ENCODE measurements at places on chromosomes 2 and 18. TPM values are rescaled to one million over a fixed set of nuclear protein-coding genes. Genes with fewer than 3 reads are reported as not detected.

DNA sequence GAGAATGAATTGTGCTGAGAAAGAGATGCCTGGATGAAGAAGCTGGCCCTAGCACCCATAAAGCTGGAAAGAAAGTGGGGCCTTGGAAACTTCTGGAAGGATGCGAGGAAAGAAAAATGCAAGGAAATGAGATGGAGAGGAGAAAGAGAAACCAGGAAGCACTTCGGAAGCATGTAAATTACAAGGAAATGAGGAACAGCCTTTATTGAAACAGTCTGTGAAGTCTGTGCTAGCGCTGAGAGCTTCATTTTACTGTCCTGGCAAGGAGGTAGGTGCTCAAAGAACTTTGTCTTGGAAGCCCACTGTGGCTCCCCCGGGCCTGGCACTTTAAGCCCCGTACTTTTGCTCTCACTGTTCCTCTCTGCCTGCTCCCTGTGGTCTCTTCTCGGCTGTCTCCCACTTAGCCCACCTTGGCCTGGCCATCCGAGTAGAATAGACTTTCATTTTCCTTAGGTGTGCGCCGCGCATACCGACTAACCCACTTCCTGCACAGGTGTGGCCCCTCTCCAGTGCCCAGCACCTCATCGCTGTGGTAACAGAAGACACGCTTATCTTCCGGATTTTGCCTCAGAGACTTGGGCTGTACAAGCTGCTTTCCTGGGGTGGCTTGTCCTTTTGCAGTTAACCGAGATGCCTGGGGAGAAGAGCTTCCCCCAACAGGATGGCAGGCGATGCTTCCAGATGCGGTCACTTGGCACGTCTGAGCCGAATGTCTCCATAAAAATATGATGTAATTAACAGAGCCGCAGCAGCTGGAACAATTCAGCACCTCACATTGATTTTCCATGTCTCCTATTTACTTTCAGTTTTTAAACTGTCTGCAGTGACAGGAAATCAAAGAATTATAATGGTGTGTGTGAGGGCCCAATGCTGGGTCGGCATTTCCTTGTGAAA lies 199.6 kb downstream of the HRH4 start:
- no peak for DNase-seq
- H3K36me3 ChIP-seq = no peaks in the 10 kb centered on the region
- no peak overlapping the region for H3K27ac ChIP-seq
- no peaks in the 10 kb centered on the region for H3K4me1 ChIP-seq
- H3K4me3 ChIP-seq = no peak overlapping the region

- DNase-seq = no peak
- H3K27ac ChIP-seq = no peak overlapping the region
- no peak overlapping the region for H3K4me3 ChIP-seq
- H3K27me3 ChIP-seq = no peaks in the 10 kb centered on the region
- peaks cover 13% of the 10 kb centered on the region for H3K4me1 ChIP-seq
- H3K36me3 ChIP-seq = no peaks in the 10 kb centered on the region
These were observed 18.9 kb downstream of the ATP8B1 start for GRCh38 chr18:57784034-57784800.

DNA sequence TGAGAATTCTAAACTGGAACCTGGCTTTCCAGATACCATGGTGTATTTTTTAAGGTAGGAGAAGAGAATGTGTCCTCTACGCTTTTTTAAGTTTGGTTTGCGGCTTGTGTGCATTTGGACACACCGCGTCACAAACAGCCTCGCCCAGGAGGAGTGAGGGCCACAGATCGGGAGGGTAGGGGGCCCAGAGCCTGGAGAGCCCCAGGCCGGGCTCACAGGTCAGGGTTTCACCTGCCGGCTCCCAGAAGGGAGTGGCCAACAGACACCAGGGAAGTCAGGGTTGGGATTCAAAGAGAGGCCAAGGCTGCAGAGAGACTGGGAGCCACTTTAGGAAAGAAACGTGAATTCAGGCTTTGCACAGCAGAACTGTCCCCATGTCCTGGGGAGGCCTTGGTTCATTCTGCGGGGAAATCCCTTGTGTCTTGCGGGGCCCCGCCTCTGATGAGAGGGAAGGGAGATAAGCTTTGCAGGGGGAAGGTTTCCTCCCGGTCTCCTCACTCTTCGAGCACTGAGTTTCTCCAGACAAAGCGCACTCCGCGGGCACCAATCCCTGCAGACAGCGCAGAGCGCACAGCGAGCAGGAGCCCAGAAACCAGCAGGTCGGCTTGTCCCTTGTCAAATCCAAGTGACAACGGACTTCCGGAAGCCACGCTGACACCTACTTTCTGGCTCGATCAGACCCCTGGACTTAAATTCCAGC lies 2.0 kb upstream of the TUBB6 start:
- DNase-seq = peak; percentile 57
- H3K36me3 ChIP-seq = peaks cover 12% of the 10 kb centered on the region
- H3K4me1 ChIP-seq = peaks cover 28% of the 10 kb centered on the region
- no peak overlapping the region for H3K27ac ChIP-seq
- peak overlapping the region; percentile 95 for H3K4me3 ChIP-seq
- peaks cover 32% of the 10 kb centered on the region for H3K27me3 ChIP-seq

DNA sequence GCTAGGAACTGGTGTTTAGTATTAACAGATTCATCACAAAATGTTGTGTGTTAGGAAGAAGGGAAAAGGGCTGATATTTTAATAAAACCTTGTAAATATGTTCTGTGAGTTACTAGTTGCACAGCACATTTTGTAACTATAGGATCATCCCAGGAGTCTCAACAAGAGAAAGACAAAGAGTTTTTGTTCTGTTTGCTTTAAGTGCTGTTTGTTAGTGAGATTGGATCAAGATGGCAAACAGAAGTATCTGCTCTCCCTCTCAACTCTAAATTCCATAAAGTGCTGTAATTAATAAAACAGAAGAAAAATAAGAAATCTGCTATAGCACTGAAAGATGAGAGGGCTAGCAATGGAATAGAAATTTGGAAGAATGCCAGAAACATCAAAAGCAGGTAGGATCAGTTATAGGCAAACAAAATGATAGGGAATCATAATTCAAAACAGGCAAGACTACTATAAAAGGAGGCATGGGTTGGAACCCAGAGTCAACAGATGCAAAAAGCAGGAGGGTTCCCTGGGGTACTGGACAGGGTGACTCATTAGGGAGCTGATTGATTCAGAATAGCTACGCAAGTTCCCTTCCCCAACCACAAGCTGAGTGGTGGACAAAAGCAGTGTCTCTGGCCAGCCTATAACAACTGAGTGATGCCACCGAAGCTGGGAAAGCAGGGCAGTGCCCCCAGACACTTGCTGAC lies 75.8 kb downstream of the DYNC1I2 start:
- DNase-seq = no peak
- H3K27ac ChIP-seq = no peak overlapping the region
- H3K36me3 ChIP-seq = no peaks in the 10 kb centered on the region
- no peaks in the 10 kb centered on the region for H3K27me3 ChIP-seq
- no peaks in the 10 kb centered on the region for H3K4me1 ChIP-seq

- H3K27ac ChIP-seq = no peak overlapping the region
- no peaks in the 10 kb centered on the region for H3K27me3 ChIP-seq
- DNase-seq = no peak
- peaks cover 12% of the 10 kb centered on the region for H3K4me1 ChIP-seq
- H3K36me3 ChIP-seq = no peaks in the 10 kb centered on the region
These were observed 570.2 kb upstream of the TNP1 start for GRCh38 chr2:217429981-217430500.

GRCh38 chr18:40987581-40987980 lies 967.5 kb upstream of the PIK3C3 start:
- H3K4me1 ChIP-seq = no peaks in the 10 kb centered on the region
- no peak overlapping the region for H3K4me3 ChIP-seq
- no peak overlapping the region for H3K27ac ChIP-seq

- H3K4me3 ChIP-seq = no peak overlapping the region
- no peaks in the 10 kb centered on the region for H3K4me1 ChIP-seq
- no peaks in the 10 kb centered on the region for H3K36me3 ChIP-seq
- no peak overlapping the region for H3K27ac ChIP-seq
These were observed 77.2 kb downstream of the CD28 start for GRCh38 chr2:203783496-203784203.

DNA sequence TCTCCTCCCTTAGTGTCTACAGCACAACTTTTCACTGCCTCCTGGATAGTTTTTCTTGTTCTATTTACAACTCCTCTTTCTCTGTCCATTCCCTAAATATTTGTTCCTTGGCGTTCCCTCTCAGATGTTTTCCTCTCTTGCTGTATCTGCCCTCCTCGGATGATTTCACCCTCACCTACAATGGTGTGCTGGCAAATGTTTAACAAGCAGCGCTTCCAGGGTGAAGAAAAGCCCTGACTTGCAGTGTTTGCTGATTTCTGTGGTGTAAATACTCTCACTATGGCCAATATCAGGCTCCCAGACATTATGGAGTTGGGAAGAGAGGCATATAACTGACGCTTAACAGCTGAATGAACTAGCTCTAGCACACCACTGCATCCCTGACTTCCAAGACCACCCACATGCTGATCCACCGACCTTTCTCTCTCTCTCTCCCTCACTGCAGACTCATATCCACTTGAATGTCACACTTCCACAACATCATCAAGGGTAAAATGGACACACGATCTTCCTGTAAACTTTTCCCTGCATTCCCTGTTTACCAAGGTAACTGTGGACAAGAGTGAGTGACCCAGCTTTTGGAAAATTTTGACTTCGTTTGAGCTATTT lies 31.5 kb upstream of the SPTBN1 start:
- H3K4me1 ChIP-seq = no peaks in the 10 kb centered on the region
- H3K27ac ChIP-seq = no peak overlapping the region
- DNase-seq = no peak
- H3K4me3 ChIP-seq = no peak overlapping the region
- no peaks in the 10 kb centered on the region for H3K36me3 ChIP-seq
- H3K27me3 ChIP-seq = no peaks in the 10 kb centered on the region

- no peaks in the 10 kb centered on the region for H3K36me3 ChIP-seq
- H3K27ac ChIP-seq = no peak overlapping the region
- H3K4me3 ChIP-seq = no peak overlapping the region
- H3K27me3 ChIP-seq = no peaks in the 10 kb centered on the region
These were observed 19.5 kb downstream of the CIB4 start for GRCh38 chr2:26621469-26622199.

DNA sequence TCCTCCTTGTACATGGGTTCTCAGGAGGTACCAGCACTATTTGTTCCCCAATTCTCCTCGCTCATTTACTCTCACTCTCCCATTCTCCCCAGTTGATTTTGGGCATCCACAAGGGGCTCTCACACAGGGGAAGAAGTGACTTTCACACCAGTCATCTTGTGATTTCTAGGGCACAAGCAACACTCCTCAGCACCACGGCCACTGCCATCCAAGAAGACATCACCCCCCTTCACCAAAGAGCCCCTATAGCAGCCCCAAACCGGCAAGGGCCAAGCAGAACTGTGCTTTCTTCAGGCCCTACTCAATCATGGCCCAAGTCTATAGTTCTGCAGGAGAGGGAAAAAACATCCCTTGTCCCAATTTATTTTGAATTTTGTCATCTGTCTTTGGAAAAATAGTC lies 209.2 kb upstream of the ARL4C start:
- peaks cover 11% of the 10 kb centered on the region for H3K27me3 ChIP-seq
- H3K27ac ChIP-seq = no peak overlapping the region
- DNase-seq = no peak
- H3K4me1 ChIP-seq = peaks cover 37% of the 10 kb centered on the region
- H3K36me3 ChIP-seq = no peaks in the 10 kb centered on the region
- no peak overlapping the region for H3K4me3 ChIP-seq

GRCh38 chr2:201118961-201119854 lies 3.2 kb downstream of the CFLAR start:
- no peaks in the 10 kb centered on the region for H3K27me3 ChIP-seq
- peak; percentile 61 for DNase-seq
- H3K4me1 ChIP-seq = peaks cover 24% of the 10 kb centered on the region
- peak overlapping the region; percentile 68 for H3K27ac ChIP-seq

DNA sequence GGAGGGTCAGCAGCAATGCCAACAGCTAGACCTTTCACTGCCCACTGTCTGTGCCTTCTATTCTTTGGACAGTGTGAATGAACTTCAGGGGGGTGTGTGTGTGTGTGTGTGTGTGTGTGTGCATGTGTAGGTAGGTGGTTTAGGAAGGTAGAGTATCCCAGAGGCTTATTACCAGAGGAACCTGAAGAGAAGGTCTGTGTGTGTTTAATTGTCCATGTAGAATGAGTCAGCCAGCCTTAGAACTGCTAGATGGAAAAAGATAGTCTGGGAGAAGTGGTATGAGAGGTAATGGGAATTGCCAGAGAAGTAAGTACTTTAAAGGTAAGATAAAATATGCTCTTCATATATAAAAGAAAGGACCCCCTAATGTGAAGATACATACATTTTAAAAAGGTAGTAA lies 522.2 kb downstream of the PIK3C3 start:
- no peaks in the 10 kb centered on the region for H3K36me3 ChIP-seq
- H3K27me3 ChIP-seq = no peaks in the 10 kb centered on the region
- DNase-seq = no peak
- no peaks in the 10 kb centered on the region for H3K4me1 ChIP-seq
- no peak overlapping the region for H3K4me3 ChIP-seq

DNA sequence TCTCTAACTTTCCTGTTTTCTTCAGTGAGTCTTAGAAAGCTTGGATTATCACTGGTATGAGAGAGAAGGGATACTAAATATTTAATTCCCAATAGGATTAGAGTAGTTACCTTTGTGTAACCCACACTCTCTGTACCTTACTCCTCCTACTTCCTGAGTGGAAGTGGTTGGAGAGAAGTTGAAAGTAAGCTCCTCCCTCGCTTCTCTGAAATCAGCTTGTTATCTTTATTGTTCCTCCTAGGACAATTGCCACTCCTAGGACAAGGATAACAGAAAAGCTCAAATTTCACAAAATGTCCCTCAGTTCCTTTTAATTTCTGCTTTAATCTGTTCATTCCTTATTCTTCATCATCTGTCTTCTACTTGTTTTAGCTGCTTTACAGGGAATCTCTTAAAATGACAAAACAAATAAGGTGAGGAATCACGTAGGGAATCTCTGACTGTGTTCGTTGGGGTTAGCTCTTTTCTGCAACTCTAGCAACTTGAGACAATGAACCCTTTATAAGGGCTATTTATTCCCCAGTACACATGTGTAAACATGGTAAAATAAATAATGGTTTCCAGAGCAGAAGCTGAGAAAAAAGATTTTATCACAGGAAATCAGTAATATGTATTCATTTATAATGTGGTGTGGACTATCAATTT lies 8.6 kb downstream of the ITPRID2 start:
- H3K4me1 ChIP-seq = no peaks in the 10 kb centered on the region
- H3K27me3 ChIP-seq = no peaks in the 10 kb centered on the region

DNA sequence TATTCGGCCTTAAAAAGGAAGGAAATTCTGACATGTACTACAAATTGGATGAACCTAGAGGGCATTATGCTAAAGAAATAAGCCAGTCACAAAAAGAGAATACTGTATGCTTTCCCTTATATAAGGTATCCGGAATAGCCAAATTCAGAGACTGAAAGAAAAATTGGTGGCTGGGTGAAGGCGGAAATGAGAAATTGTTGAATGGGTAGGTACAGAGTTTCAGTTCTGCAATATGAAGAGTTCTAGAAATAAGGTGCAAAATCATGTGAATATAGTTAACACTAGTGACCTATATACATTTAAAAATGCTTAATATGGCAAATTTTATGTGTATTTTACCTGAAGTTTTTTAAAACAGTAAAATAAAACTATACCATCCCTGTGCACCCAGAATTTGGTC lies 43.1 kb downstream of the RMP24 start:
- no peak overlapping the region for H3K27ac ChIP-seq
- no peak overlapping the region for H3K4me3 ChIP-seq
- no peak for DNase-seq

- H3K4me1 ChIP-seq = peaks cover 10% of the 10 kb centered on the region
- H3K27ac ChIP-seq = no peak overlapping the region
- no peak for DNase-seq
- no peak overlapping the region for H3K4me3 ChIP-seq
- H3K36me3 ChIP-seq = no peaks in the 10 kb centered on the region
These were observed 129.4 kb upstream of the EPC2 start for GRCh38 chr2:148515120-148515519.

The ANO7 gene
- 4.0 TPM for polyA plus RNA-seq

The IL1F10 gene
- not detected for polyA plus RNA-seq

The METTL4 gene
- polyA plus RNA-seq = 11.9 TPM

The UGT1A5 gene
- polyA plus RNA-seq = not detected

The DUSP19 gene
- 1.9 TPM for polyA plus RNA-seq

The DPP10 gene
- polyA plus RNA-seq = 2.8 TPM

The KCNE4 gene
- not detected for polyA plus RNA-seq
